ENCODE measurements at places on chromosomes 4 and X.

DNA sequence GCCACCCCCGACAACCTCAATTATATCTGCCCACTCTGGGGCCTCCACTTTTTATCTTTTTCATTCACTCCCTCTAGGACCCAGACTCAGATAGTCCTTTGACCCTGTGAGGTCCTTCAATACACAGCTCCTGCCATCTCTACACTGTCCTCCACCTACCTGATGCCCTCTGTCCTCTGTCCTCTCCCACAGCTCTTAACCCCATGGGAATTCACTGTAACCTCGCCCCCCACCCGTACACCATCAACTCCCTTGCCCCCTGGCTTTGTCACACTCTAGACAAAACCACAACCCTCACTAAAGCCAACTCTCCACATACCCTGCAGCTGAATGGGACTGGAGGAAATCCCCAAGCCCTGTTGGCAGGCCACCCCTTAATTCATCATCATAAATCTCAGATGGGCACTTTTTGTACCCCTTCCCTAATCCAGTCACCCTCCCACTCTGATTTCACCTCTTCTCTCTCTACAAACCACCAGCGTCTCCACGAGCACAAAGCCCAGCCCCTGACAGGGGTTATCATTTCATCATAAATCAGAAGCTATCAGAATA is 52.3 kb upstream of the ENPP6 start:
- no peak for DNase-seq

- peak; percentile 19 for DNase-seq
Observed at GRCh38 chr4:114041117-114041475, 61.6 kb upstream of the ARSJ start.

- DNase-seq, result no peak
Observed at GRCh38 chr4:10171055-10171454, 54.5 kb upstream of the WDR1 start.

DNA sequence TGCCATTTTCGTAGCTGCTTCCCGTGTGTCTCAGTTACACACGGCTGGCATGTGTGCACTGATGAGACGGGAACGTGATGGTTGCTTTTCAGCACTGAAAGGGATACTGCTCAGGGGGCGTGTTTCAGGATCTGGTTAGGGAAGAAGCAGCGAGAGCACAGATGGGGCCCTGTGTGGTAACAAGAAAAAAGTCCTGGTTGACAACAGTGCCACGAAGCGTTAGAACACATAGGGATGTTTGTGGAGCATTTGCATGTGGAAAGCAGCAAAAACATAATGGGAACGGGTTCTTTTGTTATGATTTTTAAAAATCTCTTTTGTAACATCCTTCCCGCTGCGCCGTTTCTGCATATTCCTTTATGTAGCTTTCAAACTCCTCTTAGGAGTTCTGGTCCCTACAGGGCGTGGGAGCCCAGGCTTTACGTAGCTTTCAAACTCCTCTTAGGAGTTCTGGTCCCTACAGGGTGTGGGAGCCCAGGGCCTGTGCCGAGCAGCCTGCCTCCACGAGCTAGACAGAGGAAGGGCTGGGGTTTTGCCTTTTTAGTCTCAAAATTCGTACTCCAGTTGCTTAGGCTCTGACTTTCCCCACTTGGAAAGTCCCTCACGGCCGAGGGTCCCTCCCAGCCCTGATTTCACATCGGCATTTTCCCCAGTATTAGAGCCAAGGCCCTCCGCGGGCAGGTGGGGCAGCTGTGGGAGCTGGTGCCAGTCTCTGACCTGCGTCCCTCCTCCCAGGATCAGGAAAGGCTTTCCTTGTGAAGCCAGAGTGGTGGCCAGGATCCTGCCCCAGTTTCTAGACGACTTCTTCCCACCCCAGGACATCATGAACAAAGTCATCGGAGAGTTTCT is 11.0 kb upstream of the MSANTD1 start:
- no peak for DNase-seq

DNA sequence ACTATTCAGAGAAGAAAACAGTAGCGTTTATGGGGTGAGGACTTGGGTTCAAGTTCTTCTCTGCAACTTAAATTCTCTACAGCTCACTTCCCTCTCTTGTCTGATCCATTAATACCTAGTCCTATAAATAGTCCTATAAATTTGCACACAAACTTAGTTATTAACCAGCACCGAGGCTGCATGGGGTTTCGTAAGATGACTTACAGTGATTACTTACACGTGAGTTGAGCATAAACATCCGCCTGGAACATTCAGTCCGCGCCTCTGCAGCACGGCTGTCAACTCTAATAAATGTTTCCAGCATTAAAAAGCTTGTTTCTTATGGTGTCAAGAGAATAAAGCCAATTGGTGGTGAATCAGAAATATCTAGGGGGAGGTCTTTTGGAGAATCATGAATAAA is 103.0 kb upstream of the ENPP6 start:
- DNase-seq, result no peak

DNA sequence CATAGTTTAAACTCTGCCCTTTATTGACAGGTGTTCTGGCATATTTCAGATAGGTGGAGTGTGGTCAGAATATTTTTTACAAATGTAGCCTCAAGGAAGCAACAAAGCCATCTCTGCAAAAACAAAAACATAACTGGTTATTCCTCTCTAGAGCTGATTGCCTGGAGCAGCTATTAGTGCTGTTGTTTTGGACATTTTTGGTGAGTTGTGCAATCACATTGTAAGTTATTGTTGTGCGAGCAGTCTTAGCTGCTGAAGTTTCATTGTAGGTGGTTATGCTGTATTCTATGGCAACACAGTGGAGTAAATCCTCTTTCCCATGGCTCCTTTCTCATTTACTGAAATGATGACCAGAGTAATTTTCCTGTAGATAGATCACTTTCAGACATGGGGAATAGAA is 1413.0 kb downstream of the PCDH7 start:
- no peak for DNase-seq

- peak; percentile 21 for DNase-seq
Observed at GRCh38 chr4:146243141-146243882, 29.0 kb downstream of the REELD1 start.
